Activated CD4-positive, alpha-beta T cell treated with anti-CD3 and anti-CD28 coated beads, Interleukin-2, Interleukin-4, amounts not matched to agents 100 ng/mL and 50 ng/mL, durations not matched to agents 16 hours and 8 hours (primary cell): ENCODE measurements at places on chromosomes 12 and 14.

GRCh38 chr12:6772331-6772695, at the start of gene LAG3:
LAG3 (plus strand) TSS chr12:6772520; CDS start chr12:6772853, 333 bp downstream.
- DNase-seq, result no peak

DNA sequence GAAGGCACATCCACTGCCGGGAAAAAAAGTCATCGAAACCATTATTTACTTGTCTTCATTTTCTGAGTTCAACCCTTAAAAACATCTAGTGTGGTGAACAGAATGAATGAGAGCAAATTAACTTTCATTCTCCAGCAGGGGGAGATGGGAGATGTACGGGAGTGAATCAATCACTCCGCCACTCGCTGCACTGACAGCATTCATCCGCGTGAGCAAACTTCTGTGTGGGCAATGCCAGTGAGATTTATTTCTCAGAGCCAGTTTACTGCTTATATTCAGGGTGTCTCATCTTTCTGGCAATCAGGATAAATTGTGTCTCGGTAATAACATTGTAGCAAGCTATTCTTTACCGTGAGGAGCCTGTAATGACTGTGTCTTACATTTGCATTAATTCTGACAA, 463.6 kb upstream of the MIS18BP1 start:
- DNase-seq, result no peak

- no peak for DNase-seq
These were observed 142.4 kb downstream of the PLCZ1 start for GRCh38 chr12:18595412-18595811.

DNA sequence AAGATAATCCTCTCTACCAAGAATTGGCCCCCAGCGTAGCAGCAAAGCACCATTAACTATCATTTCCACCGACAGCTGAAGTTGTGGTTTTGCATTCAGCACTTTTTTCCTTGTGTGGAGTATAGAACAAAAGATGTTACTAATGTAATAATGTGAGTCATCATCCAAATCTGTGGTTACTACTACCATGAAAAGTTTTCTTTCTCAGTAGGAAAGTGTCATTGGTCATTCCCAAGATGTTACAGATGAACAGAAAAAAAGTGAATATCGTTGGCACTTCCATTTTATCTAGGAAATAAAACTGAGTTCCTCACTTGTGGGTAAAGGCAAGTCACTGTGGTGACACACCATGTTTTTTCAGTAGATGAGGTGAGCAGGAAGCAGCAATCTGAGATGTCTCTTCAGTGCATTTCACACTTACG, 30.3 kb upstream of the IFNG start:
- peak; percentile 81 for DNase-seq

DNA sequence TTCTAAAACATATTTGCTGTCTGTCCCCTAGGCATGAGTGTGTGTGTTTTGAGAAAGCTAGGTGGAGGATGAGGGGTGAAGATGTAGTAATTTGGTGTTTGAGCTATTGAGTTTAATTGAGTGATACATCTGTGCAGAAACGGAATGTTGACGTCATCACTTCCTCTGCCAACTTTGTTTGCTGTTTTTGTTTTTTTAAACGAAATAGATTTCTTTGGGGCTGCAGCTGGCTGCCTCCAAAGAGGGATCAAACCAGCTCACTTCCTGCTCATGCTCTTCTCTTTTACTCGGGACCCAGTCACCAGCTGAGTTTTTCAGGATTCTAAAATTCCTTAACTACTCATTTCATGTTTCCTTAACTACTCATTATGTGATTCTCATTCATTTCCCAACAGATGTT, 19.5 kb upstream of the CRACR2A start:
- DNase-seq, result no peak

GRCh38 chr12:65189028-65189718, 19.8 kb downstream of the LEMD3 start:
- no peak for DNase-seq

- no peak for DNase-seq
These were observed 28.4 kb downstream of the BDKRB1 start for GRCh38 chr14:96284430-96284829.

GRCh38 chr12:2319737-2320506, 267.1 kb downstream of the CACNA1C start:
- no peak for DNase-seq

GRCh38 chr14:70188659-70189455, at the start of gene SLC8A3:
SLC8A3 (minus strand) TSS chr14:70188951; CDS start chr14:70168422, 20,529 bp downstream.
- DNase-seq, result peak; percentile 13

- DNase-seq, result peak; percentile 82
These were observed at the start of gene MARCHF9 for GRCh38 chr12:57754411-57755193. MARCHF9 (plus strand) TSS chr12:57755103; CDS start chr12:57755529, 426 bp downstream.

DNA sequence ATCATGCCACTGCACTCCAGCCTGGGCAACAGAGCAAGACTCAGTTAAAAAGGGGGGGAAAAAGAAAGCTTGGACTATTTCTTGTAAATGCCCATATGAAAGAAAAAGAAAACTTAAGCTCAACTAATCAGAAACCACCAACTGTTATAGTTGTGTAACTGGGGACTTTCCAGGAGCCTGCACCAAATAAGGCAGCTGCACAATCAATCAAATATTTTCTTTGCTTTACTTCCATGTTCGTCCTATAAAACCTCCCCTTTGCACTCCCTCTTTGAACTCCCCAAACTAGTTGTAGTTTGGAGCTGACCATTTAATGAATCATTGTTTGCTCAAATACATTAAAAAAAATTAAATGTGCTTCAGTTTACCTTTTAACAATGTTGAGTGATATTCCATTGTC, 54.9 kb downstream of the OTOGL start:
- DNase-seq, result no peak

DNA sequence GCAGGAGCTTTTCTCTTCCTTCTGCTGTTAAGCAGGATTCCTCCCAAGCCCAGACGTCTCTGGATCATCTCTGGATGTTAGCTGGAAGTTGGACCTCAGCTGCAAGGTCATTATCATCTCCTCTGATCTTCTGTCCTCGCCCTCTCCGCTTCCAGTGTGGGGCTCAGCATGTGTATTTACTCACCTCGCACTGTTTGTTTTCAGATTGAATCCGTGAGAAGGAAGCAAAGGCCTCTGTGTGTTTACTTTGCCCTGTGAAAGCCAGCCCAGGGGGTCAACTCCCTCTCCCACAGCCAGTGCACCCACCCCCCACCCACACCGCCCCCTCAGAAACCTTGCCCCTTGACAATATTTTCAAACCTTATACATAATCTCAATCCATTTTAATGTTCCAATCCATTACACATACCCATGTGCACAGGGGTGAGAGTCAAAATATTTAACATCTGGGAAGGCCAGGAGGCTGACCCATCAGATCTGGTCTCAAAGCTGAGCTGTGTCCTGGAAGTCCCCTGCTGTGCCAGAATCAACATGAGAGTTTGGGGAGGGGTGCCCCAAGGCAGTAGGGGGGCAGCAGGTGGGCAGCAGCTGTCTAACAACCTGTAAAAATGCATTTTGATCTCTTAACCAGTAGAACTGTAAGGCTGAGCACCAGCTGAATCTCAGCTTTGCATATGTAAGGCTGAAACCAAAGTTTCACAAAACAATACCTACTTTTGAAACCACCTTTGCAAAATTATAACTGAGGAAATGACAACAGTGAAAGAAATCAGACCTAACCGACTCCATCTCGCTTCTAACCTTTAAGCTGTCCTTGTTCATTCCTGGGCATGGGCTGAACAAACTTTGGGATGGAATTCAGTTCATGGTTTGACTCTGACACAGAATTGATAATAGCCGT, 157.9 kb downstream of the ZNF664 start:
- no peak for DNase-seq

- no peak for DNase-seq
These were observed 42.9 kb downstream of the KLC1 start for GRCh38 chr14:103671911-103672310.

GRCh38 chr12:112333019-112333418, 49.2 kb downstream of the HECTD4 start:
- DNase-seq, result no peak

DNA sequence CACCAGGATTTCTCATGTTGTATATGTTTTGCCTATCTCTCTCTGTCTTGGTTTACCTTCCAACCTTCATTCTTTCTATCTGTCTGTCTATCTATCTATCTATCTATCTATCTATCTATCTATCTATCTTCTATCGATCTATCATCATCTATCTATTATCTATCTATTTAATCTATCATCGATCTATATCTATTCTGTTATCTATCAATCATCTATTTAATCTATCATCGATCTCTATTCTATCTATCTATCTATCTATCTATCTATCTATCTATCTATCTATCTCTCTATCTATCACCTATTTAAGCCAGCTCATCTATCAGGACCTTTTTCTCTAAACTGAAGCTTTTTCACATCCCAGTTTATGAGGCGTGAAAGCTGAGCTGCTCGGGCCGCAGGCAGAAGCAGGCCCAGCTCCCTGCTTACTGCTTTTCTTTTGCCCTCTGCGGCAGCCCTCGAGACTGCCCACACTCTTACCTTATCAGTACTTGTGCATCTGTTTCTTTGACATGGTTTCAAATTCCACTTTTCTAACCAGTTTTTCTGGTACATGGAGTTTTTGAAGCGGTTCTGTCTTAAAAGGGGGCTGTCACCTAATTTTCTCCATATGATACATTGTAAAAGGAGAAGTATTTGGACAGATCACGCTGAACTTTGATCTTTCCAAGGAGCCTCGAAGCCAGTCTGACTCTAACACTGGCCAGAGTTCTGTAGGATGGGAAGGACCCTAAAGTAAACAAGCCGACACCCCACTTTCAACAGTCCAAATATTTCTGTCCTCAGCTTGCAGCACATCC, 44.4 kb upstream of the GSG1 start:
- DNase-seq, result no peak

- DNase-seq, result no peak
These were observed 117.1 kb downstream of the HMGA2 start for GRCh38 chr12:65941388-65941787.

DNA sequence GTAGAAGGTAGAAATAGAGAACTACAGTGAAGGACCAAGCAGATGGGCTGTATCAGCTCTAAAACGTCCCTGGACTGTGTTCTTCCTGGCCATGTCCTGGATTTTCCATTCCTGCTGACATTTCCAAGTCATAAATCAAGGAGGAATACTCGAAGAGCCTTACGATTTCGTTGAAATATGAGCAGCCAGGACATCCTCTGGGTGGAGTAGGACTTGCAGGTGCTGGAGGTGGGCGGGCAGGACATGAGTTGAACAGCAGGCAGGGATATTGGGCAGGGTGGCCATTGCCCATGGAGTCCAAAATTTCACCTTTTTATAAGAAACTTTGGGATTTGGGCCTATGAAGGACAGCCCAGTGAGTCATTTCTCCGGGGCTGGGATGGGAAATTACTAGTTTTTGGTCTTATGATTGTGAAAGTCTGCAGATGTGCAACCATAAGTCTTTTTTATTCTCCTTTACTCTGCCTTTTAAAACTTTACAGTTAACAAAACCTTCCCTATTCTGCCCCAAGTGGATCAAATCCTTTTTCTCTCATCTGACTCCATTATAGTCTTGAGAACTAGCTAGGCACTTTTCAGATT, 88.8 kb downstream of the TMX1 start:
- no peak for DNase-seq

GRCh38 chr14:68943107-68943506, 36.0 kb downstream of the ACTN1 start:
- DNase-seq, result no peak
